GM13976 (cell line): ENCODE measurements at places on chromosomes 11 and 22.

DNA sequence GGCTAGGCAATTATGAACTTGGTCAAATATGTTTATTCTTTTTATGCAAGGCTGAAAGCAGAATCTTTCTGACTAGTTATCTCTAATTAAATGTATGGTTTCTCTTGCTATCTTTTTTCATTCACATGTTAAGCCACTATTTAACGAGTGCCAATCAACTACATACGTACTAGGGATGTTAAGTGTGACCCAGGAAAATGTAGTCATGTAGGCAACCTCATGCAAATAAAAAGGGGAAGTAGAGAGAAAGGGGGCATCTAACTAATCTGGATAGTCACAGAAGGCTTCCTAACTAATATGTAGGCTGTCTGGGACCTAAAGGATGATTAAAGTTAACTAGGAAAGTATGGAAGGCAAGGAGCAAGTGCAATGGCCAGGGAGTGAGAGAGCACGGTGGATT, 23.5 kb downstream of the TBRG1 start:
- no peak for DNase-seq

- no peak for DNase-seq
These were observed 53.2 kb downstream of the PIK3C2A start for GRCh38 chr11:17154409-17155159.

DNA sequence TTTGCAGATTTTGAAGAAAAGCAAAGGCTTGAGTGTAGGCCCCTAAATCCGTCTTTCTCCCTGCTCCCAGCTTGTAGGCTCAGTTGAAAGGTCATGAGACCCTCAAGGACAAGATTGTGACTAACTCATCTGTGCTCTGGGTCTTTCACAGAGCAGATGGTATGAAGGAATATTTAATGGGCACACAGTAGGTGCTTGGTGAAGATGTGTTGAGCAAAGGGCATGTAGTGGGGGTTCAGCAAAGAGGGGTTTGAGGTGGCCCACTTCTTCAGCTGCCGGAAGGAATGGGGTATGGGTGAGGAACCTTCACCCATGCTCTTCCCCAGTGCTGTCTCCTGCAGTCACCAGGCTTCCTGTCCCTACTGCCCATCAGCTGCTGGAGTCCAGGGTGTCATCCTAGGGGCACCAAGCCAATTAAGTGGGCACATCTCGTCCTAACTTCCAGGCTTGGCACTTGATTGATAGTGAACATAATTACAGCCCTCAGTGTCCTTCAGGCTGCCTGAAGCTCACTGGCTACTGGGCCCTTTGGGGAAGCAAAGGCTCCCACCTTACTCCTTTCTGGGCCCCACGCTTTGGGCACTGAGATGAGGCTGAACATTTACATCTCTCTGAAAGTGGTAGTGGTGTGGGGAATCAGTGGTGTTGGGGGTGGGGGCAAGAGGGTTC, 15.0 kb downstream of the DGAT2 start:
- DNase-seq = no peak

DNA sequence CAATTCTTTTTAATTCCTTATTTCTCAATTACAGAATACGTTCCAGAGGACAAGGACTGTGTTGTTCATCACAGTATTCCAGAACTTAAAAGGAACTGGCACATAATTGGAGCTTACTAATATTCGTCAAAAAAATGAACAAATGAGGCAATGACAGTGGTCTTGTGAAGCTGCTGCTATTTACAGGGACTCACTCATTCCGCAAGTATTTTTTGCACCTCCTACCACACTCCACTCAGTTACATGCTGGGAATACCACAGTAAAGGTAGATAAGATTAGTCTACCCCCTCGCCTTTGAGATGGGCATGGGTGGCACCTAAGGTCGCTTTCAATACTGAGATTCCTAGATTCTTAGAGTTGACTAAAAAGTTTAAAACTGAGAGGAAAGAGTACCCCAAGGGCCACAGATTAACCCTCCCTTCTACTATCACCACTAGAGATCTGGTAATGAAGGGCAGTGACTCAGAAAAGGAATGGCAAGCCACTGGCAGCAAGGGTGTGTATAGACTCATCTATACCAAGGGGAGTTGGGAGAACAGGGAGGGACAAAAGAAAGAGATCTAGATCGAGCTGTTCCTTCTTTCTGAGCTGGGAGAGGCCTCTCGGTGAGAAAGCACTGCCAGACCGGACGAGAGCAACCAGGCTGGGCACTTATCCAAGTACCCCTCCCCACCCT, 85.0 kb downstream of the RPL27A start:
- no peak for DNase-seq

- DNase-seq = no peak
These were observed 58.1 kb downstream of the LINC01488 start for GRCh38 chr11:69539416-69540117.

DNA sequence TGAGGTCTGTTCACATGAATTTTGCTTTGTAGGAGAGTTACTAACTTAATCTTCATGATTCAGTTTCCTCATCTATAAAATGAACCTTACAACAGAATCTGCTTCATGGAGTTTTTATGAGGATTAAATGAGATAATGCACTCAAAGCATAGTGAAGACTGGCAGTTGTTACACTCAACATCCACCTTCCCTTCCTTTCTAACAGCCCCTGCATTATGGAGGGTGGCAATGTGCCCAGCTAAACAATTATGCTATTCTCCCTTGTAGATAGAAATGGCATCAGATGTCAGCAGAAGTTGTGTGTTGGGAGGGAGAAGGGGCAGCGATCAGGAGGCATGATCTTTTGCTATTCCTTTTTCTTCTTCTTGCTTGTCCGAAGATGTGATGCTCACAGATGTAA, 6.5 kb downstream of the POU2AF1 start:
- no peak for DNase-seq

DNA sequence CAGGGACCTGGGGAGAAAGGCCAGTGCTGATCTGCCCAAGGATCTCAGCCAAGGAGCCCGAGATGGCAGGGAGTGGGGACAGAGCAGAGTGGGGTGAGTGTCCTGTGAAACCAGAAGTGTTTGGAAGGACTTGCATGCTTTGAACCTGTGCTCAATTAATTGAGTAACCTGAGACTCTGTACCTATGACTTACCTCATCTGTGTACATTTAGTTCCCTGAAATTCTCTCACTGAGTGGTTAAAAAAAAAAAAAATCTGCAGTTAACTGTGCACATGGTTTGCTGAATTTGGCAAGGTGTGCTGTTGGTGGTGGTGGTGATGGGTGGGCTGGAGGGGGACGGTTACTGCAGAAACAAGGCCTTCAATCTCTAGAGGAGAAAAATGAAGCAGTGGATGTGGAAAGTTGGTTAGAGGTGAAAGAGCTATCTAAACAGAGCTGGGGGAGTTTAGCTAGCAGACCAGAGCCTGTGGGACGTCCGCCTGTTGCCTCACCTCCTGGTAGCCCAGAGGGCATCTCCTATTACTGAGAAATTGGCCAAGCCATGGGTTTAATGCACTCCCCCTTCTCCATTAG, 8.3 kb upstream of the SORL1-AS1 start:
- no peak for DNase-seq

- no peak for DNase-seq
These were observed 2.5 kb upstream of the ZBED4 start for GRCh38 chr22:49850959-49851802.

GRCh38 chr11:85423316-85423715, 203.8 kb downstream of the DLG2 start:
- no peak for DNase-seq

GRCh38 chr11:74570266-74571061, 21.9 kb upstream of the POLD3 start:
- DNase-seq = peak; percentile 52

GRCh38 chr11:58829786-58830185, 14.7 kb downstream of the GLYATL2 start:
- DNase-seq = no peak

GRCh38 chr11:110491577-110492320, 62.0 kb downstream of the FDX1 start:
- no peak for DNase-seq
